Vagina (tissue), 2 donors: ENCODE measurements at places on chromosomes 2 and 18.

GRCh38 chr2:11907190-11907589 lies 160.8 kb downstream of the LPIN1 start:
- no peaks in the 10 kb centered on the region for H3K4me1 ChIP-seq
- H3K4me3 ChIP-seq: no peak overlapping the region
- no peak overlapping the region for H3K27ac ChIP-seq
- no peak for DNase-seq
- no peaks in the 10 kb centered on the region for H3K27me3 ChIP-seq
- H3K36me3 ChIP-seq: no peaks in the 10 kb centered on the region

DNA sequence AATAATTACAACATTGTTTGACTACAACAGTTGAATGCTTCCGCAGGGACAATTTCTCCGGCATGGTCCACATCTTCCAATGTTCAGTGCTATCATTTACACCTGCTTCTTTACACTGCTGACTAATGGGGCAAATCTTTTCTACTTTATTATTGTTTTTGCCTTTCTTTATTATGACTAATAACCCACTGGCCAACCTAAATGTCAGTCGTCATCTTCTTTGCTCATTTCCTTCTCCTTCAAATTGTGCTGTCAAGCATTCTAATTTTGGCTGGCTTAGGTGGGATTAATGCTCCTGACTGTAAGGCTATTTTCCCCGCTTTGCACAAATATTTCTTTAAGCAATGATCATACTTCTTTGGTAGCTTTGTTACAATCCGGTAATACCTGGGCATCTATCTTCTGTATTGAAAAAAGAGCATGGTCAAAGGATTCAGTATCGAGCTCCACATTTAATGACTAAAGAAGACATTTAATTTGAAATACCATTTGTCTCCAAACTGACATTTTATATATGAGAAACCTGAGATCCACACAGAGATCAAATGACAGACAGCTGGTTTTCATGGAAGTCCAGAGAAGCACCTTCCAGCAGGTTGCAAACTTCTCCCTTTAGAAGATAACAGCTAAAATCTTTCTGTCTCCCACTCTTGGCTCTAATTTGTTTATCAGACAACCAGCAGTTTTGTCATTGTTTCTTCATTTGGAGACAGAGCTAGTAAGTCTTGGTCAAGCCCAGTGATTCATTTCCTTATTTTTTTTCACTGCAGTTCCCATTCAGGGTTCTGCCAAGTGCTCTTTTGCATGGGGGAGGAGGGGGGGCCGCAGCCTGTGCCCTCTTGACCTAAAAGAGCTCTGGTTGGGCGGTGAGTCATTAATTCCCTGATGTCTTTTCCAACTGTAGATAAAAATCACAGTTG lies 132.9 kb downstream of the SOCS6 start:
- H3K27me3 ChIP-seq: no peaks in the 10 kb centered on the region
- H3K27ac ChIP-seq: no peak overlapping the region
- peaks cover 36% of the 10 kb centered on the region for H3K4me1 ChIP-seq
- H3K36me3 ChIP-seq: no peaks in the 10 kb centered on the region
- H3K4me3 ChIP-seq: no peak overlapping the region

DNA sequence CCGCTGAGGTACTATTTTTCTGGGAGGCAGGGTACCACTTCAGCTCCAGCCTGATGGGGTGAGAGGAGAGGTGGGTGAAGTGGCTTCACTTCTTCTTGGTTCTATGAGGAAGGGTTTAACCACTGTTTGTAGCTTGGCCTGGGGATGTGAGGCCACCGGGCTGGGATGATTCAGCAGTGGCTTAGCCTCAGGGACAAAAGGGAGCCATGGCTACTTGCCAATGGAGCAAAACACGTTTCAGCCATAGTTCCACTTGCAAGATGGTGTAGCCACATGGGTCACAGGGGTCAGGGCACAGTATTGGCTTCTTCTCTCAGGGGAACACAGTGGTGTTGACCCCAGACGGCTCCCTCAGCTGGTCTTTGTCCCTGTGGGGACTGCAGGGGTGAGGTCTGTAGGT lies 14.9 kb downstream of the ZDBF2 start:
- H3K27ac ChIP-seq: no peak overlapping the region
- no peaks in the 10 kb centered on the region for H3K4me1 ChIP-seq

- H3K27me3 ChIP-seq: no peaks in the 10 kb centered on the region
- no peak overlapping the region for H3K27ac ChIP-seq
- no peak for DNase-seq
- no peak overlapping the region for H3K4me3 ChIP-seq
Observed at GRCh38 chr18:76442413-76443171, 52.5 kb downstream of the ZNF516 start.

DNA sequence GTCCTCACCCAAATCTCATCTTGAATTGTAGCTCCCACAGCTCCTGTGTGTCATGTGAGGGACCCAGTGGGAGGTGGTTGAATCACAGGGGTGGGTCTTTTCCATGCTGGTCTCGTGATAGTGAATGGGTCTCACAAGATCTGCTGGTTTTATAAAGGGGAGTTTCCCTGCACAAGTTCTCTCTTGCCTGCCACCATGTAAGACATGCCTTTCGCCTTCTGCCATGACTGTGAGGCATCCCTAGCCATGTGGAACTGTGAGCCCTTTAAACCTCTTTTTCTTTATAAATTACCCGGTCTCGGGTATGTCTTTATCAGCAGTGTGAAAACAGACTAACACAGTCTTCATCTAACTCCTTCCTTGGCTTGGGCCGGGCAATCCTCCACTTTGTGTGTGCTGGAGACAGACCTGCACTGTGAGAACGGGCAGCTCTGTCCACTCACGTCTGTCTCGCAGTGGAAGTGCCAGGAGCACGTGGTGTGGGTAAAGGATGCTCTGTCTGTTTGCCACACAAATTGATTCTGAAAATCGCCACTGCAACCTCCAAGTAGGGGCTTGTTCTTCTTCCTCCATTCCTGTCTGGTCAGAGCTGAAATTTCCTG lies 47.6 kb upstream of the OTOS start:
- H3K36me3 ChIP-seq: no peaks in the 10 kb centered on the region
- DNase-seq: no peak
- no peaks in the 10 kb centered on the region for H3K27me3 ChIP-seq
- no peaks in the 10 kb centered on the region for H3K4me1 ChIP-seq

- no peak overlapping the region for H3K4me3 ChIP-seq
- H3K27me3 ChIP-seq: no peaks in the 10 kb centered on the region
- DNase-seq: no peak
- no peak overlapping the region for H3K27ac ChIP-seq
Observed at GRCh38 chr2:24362253-24362652, 1.9 kb upstream of the ITSN2 start.

DNA sequence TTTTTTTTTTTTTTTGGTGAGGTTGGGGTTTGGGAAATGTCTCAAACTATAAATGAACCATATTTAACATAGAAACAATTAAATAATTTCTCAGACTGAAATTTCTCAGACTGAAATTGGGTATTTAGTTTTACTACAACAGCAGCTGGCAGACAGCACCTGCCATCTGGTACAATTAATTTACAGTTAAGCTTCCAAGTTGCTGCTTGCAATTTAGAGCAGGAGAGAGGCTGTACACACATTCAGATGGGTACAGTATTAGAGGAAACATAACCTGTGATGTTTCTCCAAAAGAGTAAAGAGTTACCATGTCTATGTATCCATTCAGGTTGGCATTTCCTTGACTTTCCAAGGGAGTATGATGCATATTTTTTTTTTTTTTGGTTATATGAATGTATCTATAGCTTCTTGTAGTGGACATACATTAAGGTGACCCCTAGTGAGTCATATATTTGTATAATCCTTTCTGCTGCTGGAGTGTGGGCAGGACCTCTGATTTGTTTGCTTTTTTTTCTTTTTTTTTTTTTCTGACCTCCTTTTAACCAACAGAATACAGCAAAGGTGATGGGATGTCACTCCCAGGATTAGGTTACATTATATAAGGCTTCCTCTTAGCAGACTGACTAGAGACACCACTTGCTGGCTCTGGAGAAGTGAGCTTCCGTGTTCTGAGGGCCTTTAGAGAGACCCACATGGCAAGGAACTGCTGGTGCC lies 201.7 kb downstream of the PTH2R start:
- no peaks in the 10 kb centered on the region for H3K36me3 ChIP-seq
- H3K4me3 ChIP-seq: no peak overlapping the region
- H3K27me3 ChIP-seq: no peaks in the 10 kb centered on the region
- no peak for DNase-seq

DNA sequence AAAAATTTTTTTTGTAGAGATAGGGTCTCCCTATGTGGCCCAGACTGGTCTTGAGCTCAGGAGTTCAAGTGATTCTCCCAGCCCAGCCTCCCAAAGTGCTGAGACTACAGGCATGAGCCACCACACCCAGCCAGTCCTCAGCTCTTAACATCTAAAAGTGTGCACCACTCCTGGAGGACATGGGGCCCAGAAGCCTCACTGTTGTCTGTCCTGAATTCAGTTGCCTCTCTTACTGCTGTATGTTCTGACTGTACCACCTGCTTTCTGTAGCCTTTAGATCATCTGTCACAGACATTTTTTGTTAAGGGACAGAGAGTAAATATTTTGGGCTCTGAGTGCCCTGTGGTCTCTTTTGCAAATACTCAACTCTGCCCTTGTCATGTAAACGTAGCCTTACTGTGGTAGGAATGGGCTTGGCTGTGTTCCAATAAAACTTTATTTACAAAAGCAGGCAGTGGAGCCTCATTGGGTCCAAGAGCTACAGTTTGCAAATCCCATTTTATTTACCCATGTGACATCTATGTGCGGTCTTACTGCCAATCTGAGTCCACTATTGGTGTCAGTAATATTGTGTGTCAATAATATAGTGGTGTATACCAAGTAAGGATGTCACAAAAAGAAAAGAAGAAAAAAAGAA lies 38.1 kb downstream of the TMEM37 start:
- no peaks in the 10 kb centered on the region for H3K36me3 ChIP-seq
- no peaks in the 10 kb centered on the region for H3K27me3 ChIP-seq
- no peak overlapping the region for H3K4me3 ChIP-seq
- H3K4me1 ChIP-seq: no peaks in the 10 kb centered on the region

- H3K27ac ChIP-seq: no peak overlapping the region
- no peak overlapping the region for H3K4me3 ChIP-seq
- H3K36me3 ChIP-seq: no peaks in the 10 kb centered on the region
- H3K4me1 ChIP-seq: peaks cover 12% of the 10 kb centered on the region
- no peaks in the 10 kb centered on the region for H3K27me3 ChIP-seq
Observed at GRCh38 chr18:272650-273049, 4.8 kb upstream of the THOC1 start.

DNA sequence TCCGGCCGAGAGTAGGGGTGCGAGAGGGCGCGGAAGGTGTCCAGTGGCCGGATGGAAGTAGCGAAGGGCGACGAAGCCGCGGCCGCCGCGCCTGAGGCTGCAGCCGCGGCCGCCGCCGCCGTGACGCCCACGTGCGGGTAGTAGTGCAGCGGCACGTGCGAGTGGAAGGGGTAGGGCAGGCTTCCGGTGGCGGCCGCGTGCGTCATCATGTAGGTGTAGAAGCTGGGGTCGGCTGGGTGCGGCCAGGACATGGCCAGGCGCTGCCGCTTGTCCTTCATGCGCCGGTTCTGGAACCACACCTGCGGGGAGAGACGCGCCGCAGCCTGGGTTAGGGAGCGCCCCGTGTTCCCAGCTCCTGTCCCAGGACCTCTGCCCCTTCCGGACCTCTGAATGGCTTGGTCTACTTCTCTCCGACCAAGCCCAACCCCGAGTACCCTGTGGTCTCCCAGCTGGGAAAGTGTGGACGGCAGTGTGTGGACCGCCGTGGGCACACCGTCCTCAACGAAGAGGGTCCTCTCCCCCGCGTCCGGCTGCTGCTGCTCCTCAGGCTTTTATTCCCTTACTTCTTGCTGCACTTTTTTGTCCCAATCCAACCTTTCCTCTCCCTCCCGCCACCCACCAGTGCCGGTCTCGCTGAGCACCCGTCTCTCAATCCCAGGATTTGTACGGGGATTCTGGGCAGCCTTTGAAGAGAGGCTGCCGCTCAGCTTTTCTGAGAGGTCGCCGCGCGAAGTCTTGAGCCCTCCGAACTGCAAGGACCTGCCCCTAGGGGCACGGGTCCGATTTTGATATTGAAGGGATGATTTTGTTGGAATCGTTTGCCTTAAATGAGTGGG lies 3.0 kb downstream of the EVX2 start:
- H3K36me3 ChIP-seq: no peaks in the 10 kb centered on the region
- peak overlapping the region; percentile 93 for H3K27ac ChIP-seq
- H3K4me1 ChIP-seq: peaks cover 45% of the 10 kb centered on the region
- DNase-seq: peak; percentile 87

GRCh38 chr2:168601741-168602140 lies 145.7 kb downstream of the CERS6 start:
- H3K27ac ChIP-seq: no peak overlapping the region
- no peak overlapping the region for H3K4me3 ChIP-seq
- H3K27me3 ChIP-seq: no peaks in the 10 kb centered on the region
- no peaks in the 10 kb centered on the region for H3K4me1 ChIP-seq
- no peaks in the 10 kb centered on the region for H3K36me3 ChIP-seq

DNA sequence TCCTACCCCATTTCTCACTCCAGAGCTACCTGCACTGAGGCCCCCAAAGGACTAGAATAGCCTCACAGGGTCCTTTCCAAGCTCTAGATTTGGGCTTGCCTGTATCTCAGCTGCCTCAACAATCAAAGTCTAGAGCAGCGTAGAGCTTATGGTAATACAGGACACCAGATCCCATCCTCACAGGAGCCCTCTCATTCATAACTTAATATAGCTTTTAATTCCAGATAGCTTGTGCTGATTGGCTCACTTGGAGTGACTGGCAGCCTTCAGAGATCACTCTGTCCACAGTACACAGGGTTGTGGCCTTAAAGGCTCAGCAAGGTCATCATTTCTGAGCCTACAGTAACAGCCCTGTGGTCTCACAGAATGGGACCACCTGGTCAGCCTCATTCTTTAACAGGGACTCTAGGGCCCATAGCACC lies 51.4 kb downstream of the ZFP36L2 start:
- H3K4me3 ChIP-seq: no peak overlapping the region
- no peaks in the 10 kb centered on the region for H3K27me3 ChIP-seq
- peak overlapping the region; percentile 43 for H3K27ac ChIP-seq
- no peaks in the 10 kb centered on the region for H3K36me3 ChIP-seq
- H3K4me1 ChIP-seq: peaks cover 32% of the 10 kb centered on the region

GRCh38 chr2:100513650-100514049 lies 43.4 kb downstream of the NMS start:
- no peaks in the 10 kb centered on the region for H3K36me3 ChIP-seq
- H3K4me3 ChIP-seq: no peak overlapping the region
- no peak overlapping the region for H3K27ac ChIP-seq
- H3K4me1 ChIP-seq: no peaks in the 10 kb centered on the region

GRCh38 chr18:45856531-45856930 lies 31.1 kb downstream of the SIGLEC15 start:
- H3K27me3 ChIP-seq: no peaks in the 10 kb centered on the region
- no peak overlapping the region for H3K4me3 ChIP-seq
- peaks cover 5% of the 10 kb centered on the region for H3K36me3 ChIP-seq
- no peaks in the 10 kb centered on the region for H3K4me1 ChIP-seq

- DNase-seq: no peak
- H3K27ac ChIP-seq: peak overlapping the region; percentile 44
- H3K36me3 ChIP-seq: no peaks in the 10 kb centered on the region
- peaks cover 16% of the 10 kb centered on the region for H3K4me1 ChIP-seq
- no peaks in the 10 kb centered on the region for H3K27me3 ChIP-seq
- no peak overlapping the region for H3K4me3 ChIP-seq
Observed at GRCh38 chr2:55581435-55581834, 36.0 kb downstream of the PPP4R3B start.

DNA sequence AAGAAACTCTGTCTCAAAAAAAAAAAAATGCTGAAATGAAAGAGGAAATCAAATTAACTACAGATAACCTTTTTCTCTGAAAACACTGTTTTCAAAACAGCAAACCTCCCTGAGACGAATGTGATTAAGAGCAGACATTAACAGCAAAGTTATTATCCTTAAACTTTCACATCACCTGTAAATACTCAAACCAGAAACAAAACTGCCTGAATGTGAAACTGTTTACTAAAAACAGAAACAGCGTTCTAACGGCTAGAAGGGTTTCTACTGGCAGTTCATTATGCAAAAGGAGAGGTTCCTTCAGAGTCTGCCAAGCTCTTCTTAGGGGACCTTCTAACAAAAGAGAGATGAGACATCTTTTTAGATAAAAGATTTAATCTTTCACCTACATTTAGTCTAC lies 45.9 kb downstream of the PNO1 start:
- H3K4me1 ChIP-seq: peaks cover 44% of the 10 kb centered on the region
- H3K27ac ChIP-seq: no peak overlapping the region
- H3K27me3 ChIP-seq: no peaks in the 10 kb centered on the region
- no peak for DNase-seq
